ENCODE measurements at places on chromosomes 1 and 21.

DNA sequence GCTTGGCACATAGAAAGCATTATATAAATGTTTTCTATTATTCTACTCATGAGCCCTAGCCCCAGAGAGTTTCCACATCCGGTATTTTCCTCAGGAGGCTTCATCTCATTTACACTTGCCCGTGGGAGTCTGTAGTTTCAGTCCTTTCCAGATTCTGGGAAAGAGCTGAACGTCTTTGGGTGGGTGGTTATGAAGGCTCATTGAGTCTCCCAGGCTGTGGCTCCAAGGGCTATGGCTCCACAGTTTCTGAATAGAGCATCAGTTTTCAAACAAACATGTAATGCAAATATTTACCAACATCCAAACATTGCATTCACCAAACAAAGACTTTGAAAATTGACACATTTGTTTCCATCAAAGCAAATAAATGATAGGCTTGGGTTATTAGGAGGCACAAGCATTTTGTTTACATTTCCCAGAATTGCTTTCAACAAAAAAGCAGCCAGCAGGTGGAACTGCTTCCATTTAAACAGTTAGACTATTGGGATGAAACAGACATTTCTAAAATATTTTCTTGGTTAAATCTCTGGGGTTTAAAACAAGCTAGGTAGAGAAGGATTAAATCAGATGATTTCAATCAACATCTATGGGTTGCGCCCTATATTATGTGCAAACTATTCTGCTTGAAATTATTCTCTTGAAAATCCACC, 1.3 kb upstream of the LEMD1 start:
- DNase-seq, result no peak

- no peak for DNase-seq
Measured at GRCh38 chr21:45277101-45278045, 10.3 kb downstream of the POFUT2 start.

GRCh38 chr1:245298781-245299180, 144.0 kb downstream of the KIF26B start:
- DNase-seq, result no peak

- no peak for DNase-seq
Measured at GRCh38 chr1:155352631-155353030, 31.9 kb downstream of the RUSC1 start.

DNA sequence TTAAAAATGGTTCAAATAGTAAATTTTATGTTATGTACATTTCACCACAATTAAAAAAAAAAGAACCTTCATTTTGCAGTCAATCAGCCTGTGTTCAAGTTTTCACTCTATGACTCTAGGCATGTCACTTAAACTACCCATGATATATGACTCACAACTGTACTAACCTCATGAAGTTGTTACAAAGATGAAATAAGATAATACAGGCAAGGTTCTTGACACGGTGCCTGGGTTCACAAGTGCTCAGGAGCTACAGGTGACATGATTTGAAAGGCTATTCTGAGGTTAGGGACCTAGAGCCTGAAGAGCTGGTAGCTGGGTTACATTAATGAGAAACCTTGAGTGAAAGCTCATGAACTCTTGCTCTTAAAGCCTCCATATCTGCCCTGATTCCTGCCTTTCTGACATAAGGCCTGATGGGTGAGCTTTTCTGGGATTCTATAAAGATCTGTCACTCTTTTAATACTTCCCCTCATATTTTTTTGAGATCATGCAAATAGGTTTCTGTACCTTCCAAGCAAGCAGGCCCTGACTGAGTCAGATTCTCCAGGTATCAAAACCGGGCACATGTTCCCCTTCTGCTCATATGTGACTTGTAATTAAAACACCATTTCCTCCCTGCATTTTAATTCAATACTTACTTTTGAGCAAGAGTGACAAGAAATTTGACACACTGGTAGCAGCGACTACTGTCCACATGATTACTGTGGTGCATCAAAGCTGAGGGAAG, 34.0 kb downstream of the PCSK9 start:
- no peak for DNase-seq
